ENCODE measurements at places on chromosomes 16 and 17.
A peak's percentile ranks its signal among the peaks of the same experiment; 100 is the strongest.

DNA sequence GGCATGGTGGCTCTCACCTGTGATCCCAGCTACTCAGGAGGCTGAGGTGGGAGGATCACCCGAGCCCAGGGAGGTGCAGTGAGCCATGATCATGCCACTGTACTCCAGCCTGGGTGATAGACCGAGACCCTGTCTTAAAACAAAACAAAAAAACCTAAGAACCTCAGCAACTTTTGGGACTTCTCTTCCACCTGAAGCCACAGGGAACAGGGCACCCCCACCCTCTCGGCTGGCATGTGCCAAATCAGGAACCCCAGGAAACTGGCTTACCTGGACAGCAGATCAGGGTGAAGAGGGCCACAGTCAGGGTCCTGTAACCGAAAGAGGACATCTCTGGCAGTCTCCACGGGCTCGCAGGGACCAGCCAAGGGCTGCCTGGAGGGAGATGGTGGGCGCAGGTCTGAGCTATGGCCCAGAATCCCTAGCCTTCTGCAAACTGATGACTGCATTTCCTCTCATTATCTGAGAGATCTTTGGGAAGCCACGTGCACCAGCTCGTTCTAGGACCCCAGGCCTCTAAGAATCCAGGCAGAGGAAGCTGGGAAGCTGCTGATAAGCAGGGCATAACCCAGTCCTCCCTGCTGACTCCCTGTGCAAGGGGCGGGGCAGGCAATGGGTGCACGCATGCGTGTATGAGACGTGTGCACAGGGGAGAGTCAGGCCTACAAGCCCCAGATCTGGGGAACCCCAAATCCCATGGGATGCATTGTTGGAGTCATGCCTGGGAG lies 8.4 kb downstream of the PRR29 start:
- no peak for DNase-seq

GRCh38 chr16:64693946-64694345 lies 427.9 kb downstream of the CDH11 start:
- no peak for DNase-seq

GRCh38 chr16:71345031-71345430 lies 13.5 kb upstream of the CALB2 start:
- DNase-seq: no peak

DNA sequence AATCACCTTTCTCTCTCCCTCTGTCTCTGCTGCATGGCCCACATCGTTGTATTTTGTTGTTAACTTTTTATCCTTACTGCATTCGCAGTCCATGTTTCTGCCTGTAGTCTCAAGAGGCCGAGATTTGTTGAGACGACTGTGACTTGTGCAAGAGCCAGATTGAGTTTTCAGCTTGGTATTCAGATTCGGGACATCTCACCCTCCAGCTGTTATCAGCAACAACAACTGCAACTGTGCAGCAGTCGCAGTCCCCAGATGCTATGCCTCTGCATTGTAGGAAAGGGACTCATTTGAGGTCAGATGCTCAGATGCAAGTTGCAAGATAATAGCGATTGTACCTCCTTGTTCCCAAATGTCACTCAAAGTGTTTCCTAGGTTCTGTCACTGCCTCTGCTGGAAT lies 209.0 kb downstream of the SNX29 start:
- no peak for DNase-seq

DNA sequence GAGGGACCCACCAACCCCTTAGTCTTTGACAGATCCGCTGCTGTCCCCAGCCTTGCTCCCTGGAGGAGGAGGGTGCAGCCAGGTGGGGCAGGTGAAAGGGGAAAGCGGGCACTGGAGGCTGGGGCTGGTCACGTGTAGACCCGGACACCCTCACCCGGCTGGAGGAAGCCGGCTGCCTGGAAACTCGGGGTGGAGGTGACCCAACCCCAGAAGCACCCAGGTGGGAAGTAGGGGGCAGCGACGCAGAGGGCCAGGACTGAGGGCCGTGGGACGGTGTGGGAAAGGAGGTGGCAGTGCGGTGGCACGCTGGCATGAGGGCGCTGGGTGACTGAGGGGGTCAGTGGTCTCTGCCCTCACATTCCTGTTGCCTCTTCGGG lies 2.7 kb downstream of the TRAF7 start:
- no peak for DNase-seq

DNA sequence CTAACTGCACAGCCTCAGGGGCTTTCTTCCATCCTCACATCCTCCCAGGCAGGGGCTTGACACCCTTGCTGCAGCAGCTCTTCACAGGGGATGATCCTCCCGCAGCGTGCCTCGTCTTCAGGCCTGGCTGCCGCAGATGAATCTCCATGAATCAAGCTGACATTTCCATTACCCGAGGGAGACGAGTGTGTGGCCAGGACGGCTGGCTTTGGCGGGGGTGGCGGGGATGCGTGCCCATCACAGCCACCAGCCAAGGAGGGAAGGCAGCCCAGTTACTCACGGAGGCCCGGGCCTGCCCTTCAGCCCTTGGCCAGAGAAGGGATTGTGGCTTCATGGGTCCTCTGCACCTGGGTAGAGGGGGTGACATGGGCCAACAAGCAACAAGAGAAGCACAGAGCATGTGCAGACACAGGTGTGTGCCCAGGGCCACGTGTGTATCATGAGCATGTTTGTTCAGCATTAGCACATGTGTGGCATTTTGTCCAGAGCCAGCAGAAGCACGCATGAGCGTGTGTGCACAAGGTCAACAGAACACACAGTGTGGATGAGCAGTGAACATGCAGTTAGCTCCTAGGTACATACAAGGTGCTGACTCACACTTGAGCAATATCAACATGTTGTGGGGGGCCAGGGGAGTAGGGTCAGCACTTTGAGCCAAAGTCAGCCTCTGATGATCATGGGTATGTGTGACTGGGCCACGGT lies 236.4 kb downstream of the KATNIP start:
- no peak for DNase-seq

DNA sequence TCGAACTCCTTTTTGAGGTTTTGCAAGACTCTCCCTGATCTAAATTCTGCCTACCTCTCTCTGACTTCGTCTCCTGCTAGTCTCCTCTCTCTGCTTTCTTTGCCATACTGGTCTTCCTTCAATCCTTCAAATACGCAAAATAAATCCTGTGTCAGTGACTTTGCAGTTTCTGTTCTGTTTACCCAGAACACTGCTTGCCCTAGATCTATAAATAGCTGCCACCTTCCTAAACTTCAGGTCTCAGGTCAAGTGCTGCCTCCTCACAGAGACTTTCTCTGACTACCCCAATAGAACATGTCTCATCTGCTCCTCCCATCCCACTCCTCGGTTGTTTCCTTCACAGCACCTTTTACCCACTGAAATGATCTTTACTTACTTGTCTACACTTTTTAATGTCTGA lies 78.9 kb downstream of the TRIM37 start:
- DNase-seq: no peak

GRCh38 chr16:10171221-10171620 lies 11.0 kb downstream of the GRIN2A start:
- peak; percentile 43 for DNase-seq

- DNase-seq: peak; percentile 88
These were observed 53.3 kb upstream of the TOB1 start for GRCh38 chr17:50919321-50920040.

- DNase-seq: no peak
These were observed 196.6 kb downstream of the ZNF423 start for GRCh38 chr16:49659356-49659755.

DNA sequence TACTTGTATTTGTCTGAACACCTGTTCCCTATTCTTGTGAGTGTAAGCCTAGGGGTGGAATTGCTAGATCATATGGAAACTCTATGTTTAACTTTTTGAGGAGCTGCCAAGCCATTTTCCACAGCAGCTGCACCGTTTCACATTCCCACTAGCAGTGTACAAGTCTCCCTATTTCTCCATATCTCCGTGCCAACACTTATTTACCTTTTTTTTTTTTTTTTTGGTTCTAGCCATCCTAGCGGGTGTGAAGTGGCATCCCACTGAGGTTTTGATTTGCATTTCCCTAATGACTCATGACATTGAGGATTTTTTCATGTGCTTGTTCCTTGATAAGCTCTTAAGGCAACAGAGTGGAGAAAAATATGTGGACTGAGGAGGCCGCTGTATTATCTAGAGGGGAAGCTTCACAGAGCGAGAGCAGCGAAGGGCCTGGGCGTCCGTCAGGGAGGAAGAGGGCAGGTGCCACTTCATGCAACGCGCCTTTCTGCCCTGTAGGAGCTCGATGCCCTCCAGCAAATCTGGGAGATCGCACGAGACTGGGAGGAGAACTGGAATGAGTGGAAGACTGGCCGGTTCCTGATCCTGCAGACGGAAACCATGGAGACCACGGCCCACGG lies 50.0 kb downstream of the DNAH2 start:
- DNase-seq: no peak

- no peak for DNase-seq
These were observed 72.6 kb upstream of the COX10 start for GRCh38 chr17:13996748-13997147.

DNA sequence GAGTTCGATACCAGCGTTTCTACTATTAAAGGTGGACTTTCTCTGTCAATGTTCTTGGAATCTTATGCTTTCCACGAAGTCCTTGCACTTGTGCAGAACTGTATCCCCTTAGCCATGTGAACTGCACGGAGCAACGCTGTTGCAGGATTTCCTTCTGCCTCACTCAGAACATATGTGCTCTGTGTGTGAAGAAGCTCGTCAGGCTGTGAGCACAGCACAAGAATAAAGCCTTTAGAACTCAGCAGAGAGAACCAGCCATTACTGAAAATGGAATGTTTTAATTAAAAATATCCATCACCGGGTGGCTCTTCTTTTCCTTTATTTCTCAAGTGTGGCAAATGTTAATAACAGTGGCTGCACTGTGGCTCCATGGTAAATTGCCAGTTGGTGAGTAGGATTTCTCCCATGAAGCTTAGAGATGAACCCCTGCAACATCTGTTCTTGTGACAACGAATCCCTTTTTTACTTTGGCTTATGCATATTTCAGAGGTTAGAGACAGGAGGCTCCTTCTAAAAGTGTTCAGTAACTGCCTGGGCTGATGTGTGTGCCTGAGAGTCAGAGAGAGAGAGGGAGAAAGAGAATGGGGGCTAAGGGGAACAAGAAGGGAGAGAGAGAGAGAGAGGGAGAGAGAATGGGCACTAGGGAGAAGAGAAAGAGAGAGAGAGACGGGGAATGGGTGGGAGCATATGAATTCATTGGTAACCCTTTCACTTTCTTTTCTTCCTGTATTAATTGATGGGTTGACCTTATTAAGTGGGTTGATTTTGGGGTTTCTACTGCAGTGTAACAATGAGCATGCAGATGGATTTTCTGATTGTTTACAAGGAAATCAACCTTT lies 50.0 kb downstream of the RPTOR start:
- DNase-seq: no peak

- DNase-seq: no peak
These were observed 32.5 kb downstream of the PIMREG start for GRCh38 chr17:6476810-6477179.

GRCh38 chr16:72501739-72502593 lies 330.0 kb upstream of the PMFBP1 start:
- peak; percentile 62 for DNase-seq

- no peak for DNase-seq
These were observed 215.7 kb upstream of the CIBAR2 start for GRCh38 chr16:85327731-85328675.

DNA sequence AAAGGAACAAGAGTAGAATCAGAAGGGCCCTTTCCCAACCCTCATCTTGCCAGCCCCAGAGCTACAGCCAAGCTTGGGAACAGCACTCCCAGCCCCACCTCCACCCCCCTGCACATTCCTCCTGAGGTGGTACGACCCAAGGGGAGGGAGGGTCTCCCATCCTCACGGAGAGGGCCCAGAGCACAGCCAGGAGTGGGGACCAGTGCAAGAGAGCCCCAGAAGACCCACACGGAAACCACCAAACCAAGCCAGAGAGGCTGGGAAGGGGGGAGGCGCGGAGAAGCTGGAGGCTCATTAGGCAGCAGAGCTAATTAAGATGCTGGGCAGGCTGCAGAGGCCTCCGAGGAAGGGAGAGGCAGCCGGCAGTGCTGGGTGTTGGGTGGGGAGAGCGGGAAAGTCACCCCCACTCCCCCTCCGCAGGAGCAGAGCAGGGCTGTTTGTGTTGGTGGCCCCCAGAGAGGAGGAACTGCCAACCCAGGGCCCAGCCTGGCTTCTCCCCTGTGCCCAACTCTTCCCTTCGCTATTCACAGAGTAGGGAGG lies 2.4 kb downstream of the CACNB1 start:
- DNase-seq: no peak

DNA sequence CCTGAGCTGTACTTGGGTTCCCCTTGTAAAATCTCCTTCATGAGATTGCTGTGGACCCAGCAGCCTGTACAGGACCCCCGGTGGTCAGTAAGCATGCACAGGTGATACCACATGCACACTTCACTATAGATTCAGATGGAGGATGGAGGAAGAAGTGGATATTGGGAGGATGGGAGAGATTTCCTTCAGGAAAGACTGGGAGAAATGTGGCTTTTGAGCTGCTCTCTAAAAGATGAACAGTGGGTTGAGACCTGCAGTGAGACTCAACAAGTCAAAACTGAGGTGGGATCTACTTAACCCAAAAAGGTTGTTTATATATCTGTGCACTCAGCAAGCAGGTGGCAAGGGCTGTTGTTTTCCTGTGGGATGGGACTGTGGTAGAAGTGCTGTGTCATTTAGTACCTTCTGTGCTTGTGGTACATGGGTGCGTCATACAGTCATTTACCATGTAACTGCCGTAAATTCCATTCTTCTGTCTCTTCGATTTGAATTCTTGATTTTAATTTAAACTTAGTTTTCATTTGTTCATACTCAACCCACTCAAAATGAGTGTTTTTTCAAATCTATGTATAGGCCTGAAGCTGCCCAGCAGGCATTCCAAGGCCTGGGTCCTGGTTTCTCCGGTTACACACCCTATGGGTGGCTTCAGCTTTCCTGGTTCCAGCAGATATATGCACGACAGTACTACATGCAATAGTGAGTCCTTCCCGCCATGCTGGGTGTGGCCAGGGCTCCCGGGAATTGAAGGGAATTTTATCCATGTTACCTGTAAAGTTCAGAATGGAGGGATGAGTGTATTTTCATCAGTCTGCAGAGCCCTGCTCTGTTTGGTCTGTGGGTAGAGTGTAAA lies 6.9 kb downstream of the HERPUD1 start:
- no peak for DNase-seq

DNA sequence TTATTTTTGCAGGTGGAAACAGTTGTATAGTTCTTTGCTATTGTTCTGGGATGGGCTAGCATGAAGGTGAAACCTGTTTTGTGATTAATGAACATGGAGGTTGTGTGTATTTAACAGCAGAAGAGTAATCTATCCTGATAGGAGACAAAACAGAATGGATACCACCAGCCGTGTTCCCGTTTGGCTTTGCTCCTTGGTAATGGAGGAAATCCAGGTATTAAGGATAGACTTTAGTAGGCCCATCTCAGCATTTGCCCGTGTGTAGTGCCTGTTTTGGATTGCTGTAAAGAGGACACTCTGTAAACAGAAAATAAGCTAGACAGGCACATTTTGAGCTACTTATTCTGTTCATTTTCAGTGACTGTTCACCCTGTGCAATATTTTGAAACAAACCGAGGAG lies 215.1 kb downstream of the RBFOX1 start:
- DNase-seq: no peak

- no peak for DNase-seq
These were observed 31.5 kb upstream of the ASGR2 start for GRCh38 chr17:7146115-7146514.

- DNase-seq: peak; percentile 32
These were observed 7.3 kb downstream of the C16orf86 start for GRCh38 chr16:67673712-67674580.

GRCh38 chr17:41907185-41907556 lies 11.6 kb downstream of the ACLY start:
- peak; percentile 86 for DNase-seq

Measured in RPMI7951 (cell line).